ENCODE measurements at places on chromosomes 1 and 21.

DNA sequence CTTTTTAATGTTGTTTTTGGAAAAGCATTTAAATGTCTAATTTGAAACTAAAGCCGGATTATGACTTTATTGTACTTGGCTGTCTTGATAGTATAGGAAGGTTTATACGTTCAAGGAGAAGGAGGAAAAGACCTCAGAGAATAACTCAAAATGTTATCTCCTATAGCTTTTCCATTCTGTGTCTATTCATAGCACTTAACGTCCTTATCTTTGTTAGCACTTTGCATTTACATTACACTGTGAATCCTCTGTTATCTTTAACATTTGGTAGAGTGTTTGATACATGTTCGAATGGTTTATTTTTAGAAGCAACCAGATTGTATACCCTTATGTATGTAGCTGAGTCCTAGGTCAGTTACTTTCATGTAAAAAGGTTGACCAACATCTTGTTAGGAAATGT lies 50.8 kb upstream of the PODN start:
- no peak for DNase-seq

DNA sequence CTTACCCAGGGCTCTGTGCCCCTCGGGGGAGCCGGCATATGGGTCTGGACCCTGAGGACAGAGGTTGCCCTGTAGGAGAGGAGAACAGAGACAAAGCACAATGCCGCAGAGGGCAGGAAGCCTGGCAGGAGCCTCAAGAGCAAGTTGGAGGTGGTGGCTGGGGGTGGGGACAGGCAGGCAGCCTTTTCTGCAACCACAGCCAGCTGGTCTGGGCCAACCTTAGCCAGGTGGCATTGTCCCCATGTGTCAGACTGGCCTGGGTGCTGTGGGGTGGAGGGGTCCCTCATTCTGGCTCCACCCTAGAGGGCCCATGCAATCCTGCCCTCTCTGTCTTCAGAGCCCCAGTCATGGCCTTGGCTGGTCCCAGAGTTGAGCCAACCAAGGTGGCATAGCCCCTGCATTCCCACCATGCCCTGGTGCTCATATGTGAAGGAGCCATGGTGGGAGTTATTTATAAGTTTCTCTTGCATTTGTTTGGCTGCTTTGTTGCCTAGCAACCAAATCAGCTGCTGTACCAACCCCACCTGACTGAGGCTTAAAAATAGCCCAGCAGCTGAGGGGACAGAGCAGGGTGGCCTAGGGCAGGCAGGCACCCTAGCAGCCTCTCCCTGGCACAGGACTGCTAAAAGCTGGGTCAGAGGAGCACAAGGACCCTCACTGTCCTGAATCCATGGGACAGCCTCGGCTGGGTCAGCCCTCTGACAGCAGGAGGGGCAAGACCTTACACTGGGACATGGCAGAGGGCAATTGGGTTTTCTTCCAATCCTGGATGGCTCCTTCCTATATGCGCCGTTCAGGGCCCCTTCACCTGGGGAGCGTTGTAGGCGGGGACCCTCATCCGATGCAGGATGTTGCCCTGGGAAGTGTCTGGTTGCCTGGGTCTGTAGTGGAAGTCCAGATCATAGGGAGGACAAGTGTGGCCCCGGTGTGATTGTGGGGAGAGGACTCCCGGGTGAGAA lies 19.5 kb downstream of the MAP7D1 start:
- DNase-seq, result no peak

GRCh38 chr1:33282791-33283190 lies 26.5 kb downstream of the ZNF362 start:
- DNase-seq, result no peak

DNA sequence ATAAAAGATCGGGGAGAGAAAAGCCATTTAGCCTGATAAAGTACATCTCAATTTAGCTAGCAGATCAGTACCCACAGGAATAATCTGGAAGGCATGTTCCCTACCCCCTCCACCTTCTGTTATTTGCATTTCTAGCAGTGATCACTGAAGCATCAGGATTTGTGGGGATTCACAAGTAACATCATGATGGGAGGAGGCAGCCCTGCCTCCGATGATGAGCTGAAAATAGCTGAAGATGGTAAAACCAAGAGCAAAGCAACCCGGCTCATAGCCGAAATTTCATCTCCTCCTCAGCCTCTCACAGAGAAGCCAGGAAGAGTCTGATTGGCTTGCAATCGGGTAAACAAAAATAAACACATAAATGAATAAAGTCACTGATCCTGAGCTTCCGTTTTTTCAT lies 2.4 kb downstream of the CCSAP start:
- no peak for DNase-seq

DNA sequence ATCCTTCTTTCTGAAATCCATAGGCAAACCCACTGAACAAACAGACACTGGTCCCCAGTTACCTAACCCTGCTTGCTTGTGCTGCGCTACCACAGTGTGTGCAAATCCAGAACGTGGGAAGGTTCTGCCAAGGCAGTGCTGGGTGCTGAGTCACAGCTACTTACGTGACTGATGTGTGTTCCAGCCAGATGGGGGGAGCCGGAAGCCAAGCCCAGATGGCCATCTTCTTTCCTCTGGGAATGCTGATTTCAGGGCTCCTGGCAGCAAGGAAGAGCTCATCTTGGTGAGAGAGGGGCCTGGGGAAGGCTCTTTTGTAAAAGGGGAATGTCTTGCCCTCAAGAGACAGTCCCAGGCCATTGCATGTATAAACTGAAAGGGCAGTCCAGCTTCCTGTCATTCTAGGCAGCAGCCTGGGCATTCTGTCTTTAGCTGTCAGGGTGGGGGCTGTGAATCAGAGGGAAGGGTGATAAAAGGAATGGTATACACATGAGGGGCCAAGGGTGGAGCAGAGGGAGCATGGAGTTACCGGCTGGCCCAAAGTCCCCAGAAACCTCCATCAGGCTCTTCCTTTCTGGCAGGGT lies 54.1 kb downstream of the CD46 start:
- DNase-seq, result peak; percentile 55

- DNase-seq, result no peak
Observed at GRCh38 chr1:108502624-108503023, 52.5 kb downstream of the NBPF6 start.

DNA sequence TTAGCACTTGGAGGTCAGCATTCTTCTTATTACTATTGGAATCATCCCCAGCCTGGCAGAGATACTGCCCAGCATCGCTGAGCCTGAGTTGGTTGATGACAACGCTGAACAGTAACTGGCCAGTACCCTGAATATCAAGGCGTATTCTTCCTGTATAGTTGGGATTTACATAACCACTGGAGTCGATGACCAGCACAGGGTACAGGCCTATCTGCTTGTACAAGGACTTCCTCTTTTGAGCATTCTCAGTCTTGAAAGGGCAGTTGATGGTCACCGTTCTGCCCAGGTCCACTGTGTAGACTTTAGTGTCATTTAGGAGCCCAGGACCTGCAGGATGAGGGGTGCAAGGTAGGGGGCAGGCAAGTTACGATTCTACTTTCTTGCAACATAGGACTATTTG lies 8.8 kb downstream of the PIGR start:
- no peak for DNase-seq

GRCh38 chr21:32861866-32862265 lies 90.3 kb upstream of the PAXBP1 start:
- no peak for DNase-seq

DNA sequence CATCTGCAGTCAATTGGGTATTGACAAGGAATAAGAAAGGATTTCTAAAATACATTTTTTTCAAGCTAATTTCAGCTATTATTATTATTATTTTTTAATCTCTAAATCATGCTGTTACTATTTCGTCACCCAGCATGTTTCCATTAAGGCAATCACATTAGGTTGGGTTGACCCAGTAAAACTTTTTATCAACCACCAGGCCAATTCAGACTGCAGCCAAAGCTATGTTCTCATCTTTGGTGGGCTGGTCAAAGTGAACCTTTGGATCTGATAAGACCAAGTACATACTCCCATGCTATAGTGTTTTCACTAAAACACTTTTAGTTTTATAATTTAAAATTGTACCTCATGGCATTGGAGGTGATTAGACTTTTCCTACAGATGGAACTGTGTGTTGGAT lies 198.6 kb downstream of the PBX1 start:
- DNase-seq, result no peak

- DNase-seq, result no peak
Observed at GRCh38 chr1:182599339-182599738, 4.8 kb downstream of the RGS16 start.

DNA sequence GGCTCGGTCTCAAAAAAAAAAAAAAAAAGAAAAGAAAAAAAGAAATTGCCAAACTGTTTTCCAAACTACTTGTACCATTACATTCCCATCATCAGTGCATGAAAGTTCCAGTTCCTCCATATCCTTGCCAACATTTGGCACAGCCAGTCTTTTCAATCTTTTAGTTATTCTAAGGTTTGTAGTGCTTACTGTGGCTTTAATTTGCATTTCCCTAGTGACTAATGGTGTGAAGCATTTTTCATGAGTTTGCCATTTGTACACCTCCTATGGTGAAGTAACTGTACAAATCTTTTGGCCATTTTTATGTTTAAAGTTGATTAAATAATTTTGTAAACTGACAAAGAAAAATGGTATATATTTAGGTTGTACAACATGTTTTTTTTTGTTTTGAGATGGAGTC lies 70.7 kb downstream of the DEGS1 start:
- no peak for DNase-seq

GRCh38 chr1:36365381-36365780 lies 20.3 kb downstream of the STK40 start:
- DNase-seq, result no peak

DNA sequence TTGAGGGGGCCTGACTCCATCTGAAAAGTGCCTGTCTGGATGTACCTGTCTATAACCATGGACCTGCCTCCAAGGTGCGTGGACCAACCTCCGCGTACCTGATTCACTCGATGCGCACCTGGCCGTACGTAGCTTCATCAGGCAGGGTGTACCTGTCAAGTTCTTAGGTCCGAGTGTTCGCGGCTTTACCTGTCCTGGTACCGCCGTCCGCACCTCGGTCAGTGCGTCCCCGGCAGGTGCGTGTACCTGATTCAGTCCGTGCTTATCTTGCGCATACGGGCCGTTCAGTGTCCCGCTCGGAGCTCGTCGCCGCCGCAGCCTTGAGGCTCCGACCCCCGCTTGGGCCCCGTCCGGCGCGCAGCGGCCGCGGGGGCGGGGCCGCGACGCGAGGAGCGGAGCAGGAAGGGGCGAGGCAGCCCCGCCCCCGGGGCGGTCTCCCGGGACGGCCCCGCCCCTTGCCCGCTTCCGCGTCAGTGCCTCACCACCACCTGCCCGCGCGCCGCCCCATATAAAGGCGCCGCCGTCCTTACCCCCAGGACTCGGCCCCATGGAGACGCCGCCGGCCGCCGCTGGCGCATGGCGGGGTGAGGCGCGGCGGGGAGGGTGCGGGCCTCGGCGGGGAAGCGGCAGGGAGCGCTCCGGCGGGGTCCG lies at the start of gene ZC3H12A:
ZC3H12A (plus strand) TSS at position 535 of the 651 bp plus-strand sequence. CDS start 917 bp downstream, outside the sequence.
- DNase-seq, result no peak

GRCh38 chr1:230568008-230568407 lies 74.3 kb upstream of the COG2 start:
- no peak for DNase-seq

- DNase-seq, result no peak
Observed at GRCh38 chr1:205688171-205689080, 8.1 kb upstream of the SLC45A3 start.

DNA sequence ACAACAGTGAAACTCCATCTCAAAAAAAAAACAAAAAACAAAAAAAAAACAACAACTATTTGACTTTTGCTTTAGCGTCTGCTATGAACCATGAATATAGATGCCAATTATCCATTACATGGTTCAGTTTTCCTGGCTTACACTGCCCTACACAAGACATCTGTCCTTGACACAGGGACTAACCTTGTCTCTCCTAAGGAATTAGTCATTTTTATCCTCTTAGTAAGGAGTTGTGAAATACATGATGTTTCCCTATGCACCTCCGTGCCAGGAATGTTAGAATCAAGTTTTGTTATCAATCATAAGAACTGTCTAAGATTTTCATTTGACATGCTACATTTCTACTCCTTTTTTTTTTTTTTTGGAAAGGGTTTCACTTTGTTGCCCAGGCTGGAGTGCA lies 241.8 kb downstream of the KIF26B start:
- DNase-seq, result no peak
